CD4-positive, alpha-beta T cell treated with Interleukin-6 at 100 ng/mL for 8 hours (primary cell): ENCODE measurements at places on chromosomes 6 and 20.
A peak's percentile ranks its signal among the peaks of the same experiment; 100 is the strongest.

GRCh38 chr6:145274083-145274482, 461.2 kb downstream of the EPM2A start:
- no peak for DNase-seq

- DNase-seq: no peak
These were observed 118.8 kb downstream of the RALGAPA2 start for GRCh38 chr20:20593447-20594170.

DNA sequence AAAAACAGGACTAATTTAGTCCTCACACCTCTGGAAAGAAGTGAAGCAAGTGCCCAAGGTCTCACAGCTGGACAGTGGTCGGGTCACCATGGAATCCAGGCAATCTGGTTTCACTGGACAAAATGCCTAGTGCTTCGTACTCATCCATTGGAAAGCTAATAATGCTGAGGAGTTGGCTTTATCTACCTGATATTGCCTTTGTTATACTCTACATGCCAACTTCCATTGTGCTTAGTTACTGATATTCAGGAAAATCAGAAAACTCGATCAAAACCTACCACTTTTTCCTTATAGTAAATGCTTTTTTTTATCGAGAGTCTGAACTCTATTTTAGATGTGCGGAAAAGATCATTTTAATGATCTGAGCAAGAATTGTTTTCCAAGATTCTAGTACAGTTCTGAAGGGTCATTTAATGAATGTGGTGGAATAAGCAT, 966 bp downstream of the CFAP206 start:
- DNase-seq: no peak

GRCh38 chr6:22206106-22206505, 90.7 kb downstream of the PRL start:
- no peak for DNase-seq

GRCh38 chr6:23498013-23498412, 628.0 kb upstream of the NRSN1 start:
- DNase-seq: no peak

DNA sequence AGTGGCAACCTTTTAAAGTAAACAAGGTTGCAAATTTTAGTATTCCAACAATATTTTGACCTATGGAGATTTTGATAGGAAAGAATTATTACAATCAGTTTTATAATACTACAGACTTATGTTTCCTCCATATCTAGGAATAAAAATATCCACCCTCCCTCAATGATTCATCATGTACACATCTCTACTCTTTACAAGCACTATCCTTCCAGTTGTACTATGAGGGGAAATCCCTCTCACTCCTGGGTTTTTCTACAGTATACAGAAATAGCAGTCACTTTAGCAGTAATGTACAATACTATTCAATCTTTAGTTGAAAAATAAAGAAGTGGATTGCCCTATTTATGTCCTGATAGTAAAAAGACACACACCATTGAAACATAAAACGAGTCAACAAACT, 46.3 kb upstream of the SCML4 start:
- no peak for DNase-seq

- DNase-seq: no peak
These were observed 166.0 kb downstream of the PREX1 start for GRCh38 chr20:48661575-48662455.

GRCh38 chr20:21033817-21034216, 72.3 kb downstream of the LINC00237 start:
- no peak for DNase-seq

DNA sequence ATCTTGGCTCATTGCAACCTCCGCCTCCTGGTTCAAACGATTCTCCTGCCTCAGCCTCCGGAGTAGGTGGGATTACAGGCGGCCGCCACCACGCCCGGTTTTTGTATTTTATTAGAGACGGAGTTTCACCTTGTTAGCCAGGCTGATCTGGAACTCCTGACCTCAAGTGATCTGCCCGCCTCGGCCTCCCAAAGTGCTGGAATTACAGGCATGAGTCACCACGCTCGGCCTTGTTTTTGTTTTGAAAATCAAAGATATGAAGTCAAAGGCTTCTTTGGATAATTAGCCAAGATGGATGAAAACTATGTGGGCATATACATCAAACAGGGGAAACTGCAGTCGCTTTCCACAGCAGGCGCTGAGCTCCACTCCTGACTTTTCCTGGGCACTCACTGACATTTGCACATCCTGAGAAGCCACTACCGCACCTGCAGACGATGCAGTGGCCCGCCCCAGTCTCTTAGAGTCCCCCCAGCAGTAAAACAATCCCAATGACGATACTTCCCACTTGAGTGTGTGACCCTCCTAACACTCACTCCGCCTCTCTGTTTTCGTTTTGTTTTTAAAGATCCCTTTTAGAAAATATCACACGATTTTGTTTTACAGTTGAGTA, 44.1 kb downstream of the GJA1 start:
- DNase-seq: no peak

DNA sequence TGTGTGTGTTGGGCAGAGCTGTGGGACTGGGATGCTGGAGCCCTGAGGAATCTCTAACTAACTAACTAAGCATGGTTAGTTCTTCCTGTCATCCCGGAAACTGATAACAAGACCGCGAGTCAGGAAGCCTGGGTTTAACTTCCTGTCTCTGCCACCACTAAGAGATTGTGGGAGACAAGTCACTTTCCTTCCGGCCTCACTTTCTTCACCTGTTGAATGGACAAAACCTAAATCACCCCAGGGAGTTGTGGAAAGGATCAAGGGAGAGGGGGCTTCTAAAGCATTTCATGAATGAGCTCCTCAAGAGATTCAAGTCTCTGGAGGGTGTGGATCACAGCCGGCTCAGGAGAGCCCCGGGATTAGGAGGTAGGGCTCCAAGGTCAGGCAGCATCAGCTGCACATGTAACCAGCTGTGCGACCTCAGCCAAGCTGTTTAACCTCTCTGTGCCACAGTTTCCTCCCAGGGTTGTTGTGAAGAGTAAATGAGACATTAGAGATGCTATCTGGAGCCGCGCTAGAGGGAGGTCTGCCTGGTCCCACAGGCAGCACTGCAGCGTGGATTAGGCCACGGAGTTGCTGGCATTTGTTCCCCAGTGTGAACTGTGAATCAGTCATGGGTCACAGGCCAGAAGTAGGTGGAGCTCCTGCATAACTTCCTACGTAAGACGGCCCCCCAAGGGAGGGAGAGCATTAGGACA, 105.1 kb downstream of the TOX2 start:
- DNase-seq: peak; percentile 36

DNA sequence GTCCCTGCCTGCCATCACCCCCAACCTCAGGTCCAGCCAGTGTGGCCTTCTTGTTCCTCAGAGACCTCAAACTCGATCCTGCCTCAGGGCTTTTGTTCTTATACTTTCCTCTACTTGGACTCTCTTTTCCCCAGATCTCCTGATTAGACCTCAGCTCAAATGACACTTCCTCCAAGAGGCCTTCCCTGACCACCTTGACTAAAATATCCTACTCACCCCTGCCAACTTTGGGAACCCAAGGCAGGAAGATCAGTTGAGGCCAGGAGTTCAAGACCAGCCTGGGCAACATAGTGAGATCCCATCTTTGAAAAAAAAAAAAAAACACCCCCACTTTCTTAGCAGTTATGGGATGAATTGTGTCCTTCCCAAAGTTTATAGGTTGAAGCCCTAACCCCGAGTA, 73.5 kb downstream of the CHMP4B start:
- no peak for DNase-seq

GRCh38 chr6:111862741-111863140, 10.5 kb downstream of the FYN start:
- DNase-seq: no peak

DNA sequence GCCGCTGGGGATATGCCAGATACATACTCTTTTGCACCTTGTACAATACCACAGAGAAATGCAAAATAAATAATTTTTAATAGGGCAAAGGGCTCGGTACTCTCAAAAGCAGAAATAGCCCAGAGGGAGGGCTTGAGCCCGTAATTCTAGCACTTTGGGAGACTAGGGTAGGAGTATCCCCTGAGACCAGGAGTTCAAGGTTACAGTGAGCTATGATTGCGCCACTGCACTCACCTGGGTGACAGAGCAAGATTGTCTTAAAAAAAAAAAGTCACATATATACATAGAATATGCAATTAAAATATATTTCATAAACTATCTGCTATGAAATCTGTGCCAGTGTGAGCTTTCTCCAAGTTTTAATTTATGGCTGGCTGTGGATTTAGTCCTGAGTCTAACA, 818 bp upstream of the TRMT11 start:
- DNase-seq: no peak

GRCh38 chr20:3696745-3697587, 15.2 kb upstream of the ADAM33 start:
- DNase-seq: no peak

DNA sequence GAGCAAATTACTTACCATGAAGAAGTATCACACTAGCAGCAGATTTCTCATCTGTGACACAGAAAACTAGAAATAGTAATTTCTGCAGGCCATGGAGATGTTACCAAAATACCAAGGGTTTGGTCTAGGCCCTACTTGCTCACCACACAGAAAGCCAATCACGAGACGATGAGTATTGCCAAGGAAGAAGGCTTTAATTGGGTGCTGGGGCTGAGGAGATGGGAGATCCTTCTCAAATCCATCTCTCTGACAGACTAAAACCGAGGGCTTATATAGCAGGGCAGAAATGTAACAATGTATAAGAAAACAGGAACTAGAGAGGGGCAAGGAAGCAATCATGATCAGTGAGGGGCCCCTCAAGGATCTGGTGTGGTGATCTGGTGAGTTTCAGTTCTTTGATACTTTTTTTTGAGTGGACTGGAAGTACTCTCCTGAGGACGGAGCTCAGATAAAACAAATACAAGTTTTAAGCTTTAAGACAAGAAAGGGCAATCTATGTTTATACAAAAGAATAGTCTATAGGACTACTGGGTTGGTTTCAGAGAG, 40.9 kb downstream of the RNF182 start:
- DNase-seq: no peak

GRCh38 chr20:36833275-36834020, 42.5 kb upstream of the TLDC2 start:
- DNase-seq: no peak

DNA sequence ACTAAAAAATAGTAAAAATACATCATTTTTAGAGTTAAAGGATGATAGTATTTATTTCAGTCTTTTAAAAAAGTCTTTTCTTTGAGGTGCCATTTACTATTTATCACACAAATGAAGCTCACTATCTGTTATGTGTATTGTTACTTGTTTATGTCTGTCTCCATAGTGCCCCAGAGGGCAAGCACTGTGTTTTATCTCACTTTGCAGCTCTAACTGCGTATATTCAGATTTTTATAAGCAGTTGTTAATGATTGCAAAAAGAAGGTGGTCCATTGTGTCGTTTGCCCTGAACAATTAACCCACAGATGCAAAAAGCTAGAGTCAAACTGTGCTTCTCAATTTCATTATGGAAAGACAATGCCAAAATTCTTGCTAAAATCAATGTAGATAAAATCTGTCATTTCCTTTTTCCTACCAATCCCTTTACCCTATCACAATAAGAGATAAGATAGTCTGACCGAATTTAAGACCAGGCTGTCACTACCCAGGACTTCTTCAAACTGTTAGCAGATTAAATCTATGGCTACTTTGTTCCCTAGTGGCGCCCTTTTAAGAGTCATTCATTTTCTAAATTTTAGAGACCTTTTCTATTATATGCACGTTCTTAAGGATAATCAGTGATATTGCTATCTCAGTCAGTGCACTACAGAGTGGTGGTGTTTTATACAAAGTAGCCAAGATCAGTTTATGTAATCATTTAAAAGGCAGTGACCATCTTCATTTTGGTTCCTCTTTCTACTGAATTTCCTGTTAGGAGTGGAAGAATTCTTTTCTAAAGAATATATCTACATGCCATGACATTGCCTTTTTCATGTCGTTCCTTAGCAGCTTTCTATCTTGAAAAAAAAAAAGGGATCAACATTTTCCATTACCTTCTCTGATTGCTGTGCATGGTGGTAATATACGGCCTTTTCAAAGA, 133.1 kb upstream of the PRDM1 start:
- no peak for DNase-seq

DNA sequence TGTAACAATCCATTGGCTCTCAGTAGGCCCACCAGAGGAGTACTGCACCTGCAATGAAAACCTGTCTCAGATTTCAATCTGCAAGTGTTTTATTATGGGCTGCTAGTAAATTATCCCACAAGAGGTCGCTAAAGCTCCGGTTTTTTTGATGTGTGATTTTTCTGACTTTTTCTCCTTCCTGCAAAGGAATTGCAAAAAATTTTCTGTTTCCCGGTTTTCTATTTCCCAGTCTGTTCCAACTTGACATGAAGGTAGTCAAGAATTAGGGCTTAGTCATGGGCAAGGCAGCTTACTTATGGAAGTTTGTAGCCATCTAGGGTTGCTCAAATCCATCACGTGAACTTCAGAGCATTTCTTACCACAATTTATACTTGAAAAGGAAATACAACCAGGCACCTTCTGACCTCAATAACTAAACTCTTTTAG, 38.5 kb upstream of the AHI1 start:
- DNase-seq: peak; percentile 9

DNA sequence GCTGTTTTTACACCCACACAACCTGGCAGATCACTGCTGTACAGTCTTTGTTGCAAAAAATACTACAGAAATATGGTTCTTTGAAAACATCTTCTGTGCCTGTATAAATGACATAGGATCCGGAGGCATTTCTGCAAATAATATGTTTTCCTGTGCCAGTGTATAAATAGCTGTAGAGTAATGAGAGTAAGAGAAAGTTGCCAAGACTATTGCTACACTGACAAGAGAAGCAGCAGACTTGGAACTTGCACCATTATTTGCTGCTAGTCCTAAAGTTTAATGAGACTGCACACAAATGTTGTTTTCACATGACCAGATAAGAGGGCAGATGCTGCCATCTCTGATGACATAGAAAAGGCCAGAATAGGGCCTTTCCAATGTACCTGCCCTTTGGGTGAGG, 50.0 kb upstream of the DTNBP1 start:
- no peak for DNase-seq

- no peak for DNase-seq
These were observed 545.6 kb downstream of the PKHD1 start for GRCh38 chr6:51541847-51542246.

- no peak for DNase-seq
These were observed 81.8 kb upstream of the DST start for GRCh38 chr6:56724455-56724854.

- DNase-seq: no peak
These were observed 478.1 kb downstream of the PREX1 start for GRCh38 chr20:48349656-48350055.

GRCh38 chr6:35432291-35432690, 19.8 kb upstream of the FANCE start:
- no peak for DNase-seq

DNA sequence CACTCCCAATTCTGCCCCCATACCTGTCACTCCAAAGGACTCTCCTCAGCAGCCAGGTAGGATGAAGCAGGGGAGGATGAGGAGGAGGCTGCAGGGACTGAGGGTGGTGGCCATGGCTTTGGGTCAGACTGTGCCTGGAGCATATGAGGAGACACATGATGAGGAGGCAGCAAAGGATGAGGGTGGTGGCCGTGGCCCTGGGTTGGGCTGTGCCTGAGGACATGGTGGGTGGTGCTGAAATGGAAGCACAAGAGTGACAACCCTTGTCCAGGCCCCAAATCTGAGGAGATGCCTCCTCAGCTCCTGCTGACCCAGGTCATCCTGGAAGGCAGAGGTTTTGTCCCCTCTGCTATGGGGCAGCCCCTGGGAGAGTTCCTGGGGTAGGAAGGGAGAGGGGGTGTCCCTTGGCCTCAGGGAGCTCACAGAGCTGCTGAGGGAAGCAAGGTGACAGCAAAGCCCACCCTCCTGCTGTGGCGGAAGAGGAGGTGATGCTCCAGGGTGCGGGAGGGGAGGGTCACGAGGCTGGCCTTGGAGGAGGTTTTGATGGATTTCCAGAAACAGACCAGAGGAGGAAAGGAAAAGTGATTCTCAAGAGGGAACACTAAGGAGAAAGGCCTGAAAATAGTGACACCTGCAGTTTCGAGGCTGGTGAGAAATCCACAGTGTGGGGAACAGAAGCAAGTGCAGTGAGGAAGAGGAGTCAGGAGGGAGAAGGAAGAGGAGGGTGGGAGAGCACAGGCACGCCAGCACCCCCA, 4.6 kb downstream of the RAET1G start:
- DNase-seq: no peak
